ENCODE measurements at places on chromosomes 2 and 18. TPM values are rescaled to one million over a fixed set of nuclear protein-coding genes. Genes with fewer than 3 reads are reported as not detected.

Gene TMEM169
- 0.24 TPM for polyA plus RNA-seq

Gene ZNF521
- polyA plus RNA-seq: 0.07 TPM

Gene ANKRD30BL
- not detected for polyA plus RNA-seq

Gene MALL
- not detected for polyA plus RNA-seq

Gene NIFK
- 2.5 TPM for polyA plus RNA-seq

Gene LAMA3
- polyA plus RNA-seq: not detected

Gene NYAP2
- not detected for polyA plus RNA-seq

Gene GPR35
- 30.6 TPM for polyA plus RNA-seq

Gene KRTCAP3
- polyA plus RNA-seq: not detected

- no peaks in the 10 kb centered on the region for H3K27me3 ChIP-seq
- no peak overlapping the region for H3K27ac ChIP-seq
- no peak for DNase-seq
These were observed 82.4 kb downstream of the RTP5 start for GRCh38 chr2:241951920-241952319.

GRCh38 chr2:174673440-174673839, 75.8 kb upstream of the WIPF1 start:
- H3K36me3 ChIP-seq: peaks cover 9% of the 10 kb centered on the region
- peaks cover 6% of the 10 kb centered on the region for H3K4me1 ChIP-seq
- no peak overlapping the region for H3K27ac ChIP-seq
- DNase-seq: no peak

- no peaks in the 10 kb centered on the region for H3K36me3 ChIP-seq
- H3K4me3 ChIP-seq: no peak overlapping the region
- peaks cover 60% of the 10 kb centered on the region for H3K4me1 ChIP-seq
- peak; percentile 55 for DNase-seq
- H3K27me3 ChIP-seq: no peaks in the 10 kb centered on the region
- H3K27ac ChIP-seq: no peak overlapping the region
These were observed 442.2 kb upstream of the ID2 start for GRCh38 chr2:8239531-8240088.

- H3K27ac ChIP-seq: no peak overlapping the region
- H3K27me3 ChIP-seq: no peaks in the 10 kb centered on the region
- H3K4me1 ChIP-seq: no peaks in the 10 kb centered on the region
- no peak for DNase-seq
These were observed 119.1 kb upstream of the SCN1A start for GRCh38 chr2:166246901-166247300.

- no peaks in the 10 kb centered on the region for H3K27me3 ChIP-seq
- H3K4me1 ChIP-seq: no peaks in the 10 kb centered on the region
- no peak overlapping the region for H3K27ac ChIP-seq
These were observed 19.6 kb downstream of the CUL3 start for GRCh38 chr2:224565452-224566035.

DNA sequence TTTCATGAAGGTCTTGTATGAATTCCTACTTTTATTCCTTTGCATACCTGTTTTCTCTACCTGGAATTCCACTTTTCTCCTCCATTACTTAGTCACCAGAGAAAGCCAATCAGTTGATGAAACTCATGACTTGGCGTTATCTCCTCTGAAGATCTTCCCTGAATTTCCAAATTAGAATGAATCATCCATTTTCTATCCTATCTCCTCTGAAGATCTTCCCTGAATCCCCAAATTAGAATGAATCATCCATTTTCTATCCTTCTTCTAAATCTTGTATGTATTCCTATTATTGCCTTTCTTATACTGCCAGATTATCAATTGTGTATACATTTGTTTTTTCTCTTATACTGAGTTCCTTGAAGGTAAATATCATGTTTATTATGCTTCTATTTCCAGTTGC, 440.4 kb downstream of the CCDC85A start:
- no peak overlapping the region for H3K27ac ChIP-seq
- no peak overlapping the region for H3K4me3 ChIP-seq
- DNase-seq: no peak
- no peaks in the 10 kb centered on the region for H3K27me3 ChIP-seq

DNA sequence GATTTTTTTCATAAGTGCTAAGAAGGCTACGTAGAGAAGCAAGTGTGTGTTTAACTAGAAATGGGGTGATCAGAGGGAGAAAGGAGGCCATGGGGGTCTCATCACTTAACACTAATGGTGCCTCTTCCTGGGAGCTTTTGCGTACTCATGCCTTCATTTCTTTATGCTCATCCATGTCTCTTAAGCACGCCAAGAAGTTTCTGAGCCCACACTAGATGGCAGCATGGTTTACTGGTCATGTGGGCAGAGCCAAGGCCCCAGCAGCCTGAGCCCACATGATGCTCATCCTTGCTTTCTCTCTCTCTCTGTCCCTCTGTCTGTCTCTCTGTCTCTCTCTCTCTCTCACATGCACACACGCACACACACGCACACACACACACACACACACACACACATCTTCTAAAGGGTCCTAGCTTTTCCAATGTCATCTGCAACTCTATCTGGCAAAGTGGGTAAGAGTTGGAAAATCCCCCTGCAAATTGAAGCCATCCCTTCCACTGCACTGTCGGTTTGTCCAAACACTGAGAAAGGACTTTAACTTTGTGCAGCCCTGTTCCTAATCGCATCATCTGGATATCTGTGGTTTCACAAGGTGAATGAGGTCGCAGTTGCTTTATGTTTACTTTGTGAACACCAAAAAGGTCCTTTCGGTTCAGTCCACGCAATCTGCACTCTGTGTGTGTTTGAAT, 137.1 kb upstream of the CCDC68 start:
- no peaks in the 10 kb centered on the region for H3K36me3 ChIP-seq
- peaks cover 2% of the 10 kb centered on the region for H3K27me3 ChIP-seq
- no peak for DNase-seq

GRCh38 chr2:162245061-162245460, 1.8 kb upstream of the FAP start:
- no peaks in the 10 kb centered on the region for H3K27me3 ChIP-seq
- no peak overlapping the region for H3K27ac ChIP-seq
- no peaks in the 10 kb centered on the region for H3K36me3 ChIP-seq
- no peaks in the 10 kb centered on the region for H3K4me1 ChIP-seq
- H3K4me3 ChIP-seq: no peak overlapping the region

DNA sequence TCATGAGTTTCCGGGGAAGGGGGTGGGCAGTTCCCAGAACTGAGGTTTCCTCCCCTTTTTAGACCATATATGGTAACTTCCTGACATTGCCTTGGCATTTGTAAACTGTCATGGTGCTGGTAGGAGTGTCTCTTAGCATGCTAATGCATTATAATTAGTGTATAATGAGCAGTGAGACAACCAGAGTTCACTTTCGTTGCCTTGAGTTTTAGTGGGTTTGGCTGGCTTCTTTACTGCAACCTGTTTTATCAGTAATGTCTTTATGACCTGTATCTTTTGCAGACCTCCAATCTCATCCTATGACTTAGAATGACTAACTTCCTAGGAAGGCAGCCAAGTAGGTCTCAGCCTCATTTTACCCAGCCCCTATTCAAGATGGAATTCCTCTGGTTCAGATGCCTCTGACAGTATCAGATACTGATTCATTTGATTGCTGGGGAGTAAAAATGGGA, 447.3 kb downstream of the XIRP2 start:
- no peak overlapping the region for H3K4me3 ChIP-seq
- no peaks in the 10 kb centered on the region for H3K27me3 ChIP-seq

GRCh38 chr18:57004366-57005121, 142.3 kb upstream of the BOD1L2 start:
- H3K36me3 ChIP-seq: no peaks in the 10 kb centered on the region
- H3K27me3 ChIP-seq: no peaks in the 10 kb centered on the region
- no peak overlapping the region for H3K27ac ChIP-seq
- peak; percentile 65 for DNase-seq

DNA sequence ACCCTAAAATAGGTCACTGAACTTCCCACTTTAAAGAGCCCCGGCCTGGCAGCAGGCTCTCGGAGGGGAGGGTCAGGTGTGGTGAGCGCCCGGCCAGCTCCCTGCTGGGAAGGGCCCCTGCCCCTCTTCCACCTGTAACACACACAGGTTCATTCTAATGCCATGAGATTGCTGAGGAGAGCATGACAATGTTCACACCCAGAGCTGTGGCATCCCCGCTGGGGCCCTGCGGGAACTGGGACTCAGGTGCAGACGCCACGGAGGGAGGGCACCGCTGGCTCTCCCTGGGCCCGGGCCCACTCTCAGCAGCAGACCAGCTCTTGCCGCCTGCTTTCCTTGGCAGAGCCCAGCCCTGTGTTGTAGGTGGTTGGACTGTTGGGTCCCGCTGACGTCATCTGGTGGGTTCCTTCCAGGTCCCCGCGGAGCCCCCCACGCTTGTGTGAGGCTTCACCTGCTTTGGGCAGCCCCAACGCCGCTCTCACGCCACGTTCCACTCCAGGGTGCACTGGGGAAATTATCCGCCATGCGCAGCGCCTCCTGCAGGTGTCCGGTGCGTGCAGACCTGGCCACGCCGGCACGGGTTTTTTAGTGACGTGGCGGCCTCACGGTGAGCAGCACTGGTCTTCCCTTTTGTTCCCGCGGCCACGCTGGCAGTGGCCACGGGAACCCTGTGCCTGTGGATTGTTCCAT, 50.4 kb upstream of the KCNG2 start:
- no peak for DNase-seq
- H3K36me3 ChIP-seq: peaks cover 38% of the 10 kb centered on the region
- no peaks in the 10 kb centered on the region for H3K27me3 ChIP-seq
- no peak overlapping the region for H3K4me3 ChIP-seq
- H3K27ac ChIP-seq: no peak overlapping the region

- H3K27me3 ChIP-seq: no peaks in the 10 kb centered on the region
- no peak overlapping the region for H3K27ac ChIP-seq
- DNase-seq: no peak
- no peaks in the 10 kb centered on the region for H3K4me1 ChIP-seq
- no peak overlapping the region for H3K4me3 ChIP-seq
- H3K36me3 ChIP-seq: no peaks in the 10 kb centered on the region
These were observed 3.6 kb downstream of the CRYGB start for GRCh38 chr2:208142240-208142924.

- DNase-seq: no peak
- H3K27me3 ChIP-seq: no peaks in the 10 kb centered on the region
- peaks cover 21% of the 10 kb centered on the region for H3K36me3 ChIP-seq
These were observed 76.2 kb downstream of the EML4 start for GRCh38 chr2:42245396-42245795.

- H3K4me1 ChIP-seq: peaks cover 44% of the 10 kb centered on the region
- H3K27me3 ChIP-seq: no peaks in the 10 kb centered on the region
- peaks cover 8% of the 10 kb centered on the region for H3K36me3 ChIP-seq
- DNase-seq: no peak
- no peak overlapping the region for H3K4me3 ChIP-seq
These were observed 152.1 kb upstream of the ID2 start for GRCh38 chr2:8529706-8530277.

DNA sequence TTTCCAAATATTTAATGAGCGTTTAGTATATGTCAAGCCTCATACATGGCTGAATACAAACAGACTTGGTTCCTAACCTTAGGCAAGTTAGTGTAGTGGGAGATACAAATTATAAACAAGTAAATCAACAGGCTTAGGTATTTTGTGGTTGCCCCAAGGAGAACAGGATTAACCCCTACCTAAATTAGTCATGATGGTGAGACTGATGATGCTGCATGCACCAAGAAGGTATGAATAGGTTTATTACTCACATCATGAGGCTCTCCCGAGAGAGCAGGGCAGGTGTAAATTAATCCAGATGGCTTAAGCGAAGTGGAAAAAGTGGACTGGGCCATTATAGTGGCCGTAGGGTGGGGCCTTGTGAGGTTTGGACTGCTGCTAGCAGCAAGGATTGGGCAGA, 118.1 kb upstream of the GCFC2 start:
- no peaks in the 10 kb centered on the region for H3K27me3 ChIP-seq
- H3K36me3 ChIP-seq: no peaks in the 10 kb centered on the region
- no peaks in the 10 kb centered on the region for H3K4me1 ChIP-seq
- H3K4me3 ChIP-seq: no peak overlapping the region
- no peak for DNase-seq

GRCh38 chr2:82494739-82495138, 1964.3 kb downstream of the SUCLG1 start:
- H3K36me3 ChIP-seq: no peaks in the 10 kb centered on the region
- no peak overlapping the region for H3K4me3 ChIP-seq
- DNase-seq: no peak
- no peaks in the 10 kb centered on the region for H3K4me1 ChIP-seq

DNA sequence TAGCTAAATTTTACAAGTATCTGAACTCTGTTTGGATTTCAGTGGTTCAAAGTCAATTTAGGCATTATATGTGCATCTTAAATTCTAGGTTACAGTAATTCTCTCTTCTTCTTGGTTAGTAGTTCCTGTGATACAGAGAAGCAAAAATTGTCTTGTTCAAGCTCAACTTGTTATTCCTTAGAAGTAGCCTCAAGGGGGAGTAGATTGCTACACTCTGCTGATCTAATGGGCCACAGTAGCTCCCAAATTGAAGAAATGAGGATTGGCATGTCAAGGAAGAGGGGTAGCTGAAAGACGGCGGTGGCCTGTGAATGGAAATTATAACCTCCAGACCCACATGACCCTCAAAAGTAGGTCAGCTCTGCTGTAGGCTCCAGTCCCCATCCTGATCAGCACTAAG, 334.7 kb downstream of the HRH4 start:
- H3K27me3 ChIP-seq: no peaks in the 10 kb centered on the region
- no peak for DNase-seq
- no peak overlapping the region for H3K4me3 ChIP-seq
- H3K27ac ChIP-seq: no peak overlapping the region
- H3K36me3 ChIP-seq: no peaks in the 10 kb centered on the region
- H3K4me1 ChIP-seq: no peaks in the 10 kb centered on the region

DNA sequence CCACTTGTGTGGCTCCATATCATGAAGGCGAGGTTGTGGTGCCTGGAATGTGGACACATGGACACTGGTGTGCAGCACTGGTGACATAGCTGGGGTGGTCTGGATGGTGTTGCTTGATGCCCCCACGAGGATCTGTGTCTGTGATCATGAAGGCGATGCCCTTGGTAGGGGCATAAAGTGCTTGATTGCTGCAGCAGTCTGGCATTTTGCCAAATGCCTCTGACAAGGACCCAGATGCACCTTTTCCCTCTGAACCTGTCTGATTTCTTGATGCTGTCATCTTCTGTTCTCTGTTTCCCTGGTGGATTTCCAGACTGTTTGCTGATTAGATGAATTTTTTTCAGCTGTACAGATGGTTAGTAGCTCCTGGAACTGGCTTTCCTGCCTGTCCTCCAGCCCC, 752.0 kb upstream of the HS6ST1 start:
- H3K27ac ChIP-seq: no peak overlapping the region
- H3K27me3 ChIP-seq: no peaks in the 10 kb centered on the region
- H3K36me3 ChIP-seq: no peaks in the 10 kb centered on the region
- H3K4me1 ChIP-seq: no peaks in the 10 kb centered on the region
- H3K4me3 ChIP-seq: no peak overlapping the region

- no peak for DNase-seq
- no peak overlapping the region for H3K4me3 ChIP-seq
- no peaks in the 10 kb centered on the region for H3K4me1 ChIP-seq
- H3K27ac ChIP-seq: no peak overlapping the region
- H3K36me3 ChIP-seq: no peaks in the 10 kb centered on the region
- no peaks in the 10 kb centered on the region for H3K27me3 ChIP-seq
These were observed 136.4 kb upstream of the COPS8 start for GRCh38 chr2:236949089-236949905.

- peaks cover 22% of the 10 kb centered on the region for H3K4me1 ChIP-seq
These were observed 168.4 kb downstream of the ZFP36L2 start for GRCh38 chr2:43057742-43058725.

All from CD14-positive monocyte (primary cell).